Stimulated activated CD4-positive, alpha-beta T cell treated with anti-CD3 and anti-CD28 coated beads, Interleukin-15, amount 100 ng/mL, for 48 hours (primary cell): ENCODE measurements at places on chromosomes 2 and 18.

DNA sequence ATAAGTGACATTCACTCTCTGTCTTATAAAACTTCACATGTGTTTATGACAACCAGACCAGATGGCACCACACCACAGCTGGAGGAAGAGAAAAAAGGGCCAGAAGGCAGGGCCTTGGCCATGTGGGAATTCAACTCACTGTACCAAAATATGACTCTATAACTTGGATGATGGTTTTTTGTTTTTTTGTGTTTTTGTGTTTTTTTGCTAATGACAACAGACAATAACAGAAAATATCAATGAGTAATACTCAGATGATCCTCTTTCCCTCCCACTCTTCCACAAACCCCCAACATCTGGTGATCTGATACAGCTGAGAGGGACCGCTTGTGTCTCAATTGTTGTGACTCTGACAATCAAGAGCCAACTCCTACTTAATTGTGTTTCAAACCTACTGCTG, 12.4 kb downstream of the NMI start:
- no peak for DNase-seq

DNA sequence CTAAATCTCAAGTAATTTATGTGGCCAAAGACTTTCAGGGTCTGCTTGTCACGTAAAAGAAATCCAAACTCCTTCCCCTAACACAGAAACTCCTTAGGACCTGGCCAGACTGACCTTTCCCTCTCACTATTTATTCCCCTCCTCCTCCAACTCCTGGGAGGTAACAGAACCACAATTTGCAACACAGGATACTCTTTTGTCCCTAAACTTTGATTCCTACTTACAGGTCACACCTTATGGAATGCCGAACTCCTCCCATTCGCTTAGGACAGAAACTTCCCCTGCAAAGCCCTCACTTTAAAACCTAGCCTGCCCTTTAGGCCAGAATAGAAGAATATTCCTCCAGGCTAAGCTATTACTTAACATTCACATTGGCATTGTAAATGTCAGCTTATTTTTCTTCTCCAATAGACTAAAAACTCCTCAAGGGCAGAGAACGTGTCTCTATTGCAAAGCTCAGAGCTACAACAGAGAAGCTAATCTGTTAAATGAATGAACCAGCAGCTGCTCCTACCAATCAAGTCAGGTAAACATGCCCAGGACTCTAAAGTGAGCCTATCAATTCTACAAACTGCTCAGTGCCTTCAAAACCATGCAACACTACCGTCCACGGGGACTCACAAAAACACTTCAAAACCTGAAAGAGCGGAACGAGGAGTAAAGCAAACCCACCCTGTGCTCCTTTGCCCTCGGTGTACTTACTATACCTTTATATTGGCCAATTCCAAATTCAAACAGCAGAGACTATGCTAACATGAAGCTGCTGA, 6.1 kb downstream of the INO80D start:
- no peak for DNase-seq

GRCh38 chr2:119137502-119137901, 21.0 kb downstream of the C1QL2 start:
- DNase-seq: no peak

GRCh38 chr2:96523659-96524481, 12.7 kb upstream of the ARID5A start:
- DNase-seq: no peak

DNA sequence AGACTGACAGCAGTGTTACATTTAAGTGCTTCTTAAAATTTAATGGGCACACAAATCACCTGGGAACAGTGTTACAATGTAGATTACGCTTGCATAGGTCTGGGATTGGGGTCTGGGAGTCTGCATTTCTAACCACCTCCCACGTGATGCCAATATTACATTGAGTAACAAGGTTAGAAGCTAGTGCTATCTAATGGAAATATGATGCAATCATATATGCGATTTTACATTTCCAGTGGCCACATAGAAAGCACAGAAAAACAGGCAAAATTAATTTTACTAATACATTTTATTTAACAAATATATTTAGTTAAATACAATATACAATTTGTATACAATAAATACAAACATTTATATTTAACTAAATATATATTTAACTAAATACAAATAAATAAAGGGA, 53.7 kb downstream of the SCN7A start:
- DNase-seq: no peak

DNA sequence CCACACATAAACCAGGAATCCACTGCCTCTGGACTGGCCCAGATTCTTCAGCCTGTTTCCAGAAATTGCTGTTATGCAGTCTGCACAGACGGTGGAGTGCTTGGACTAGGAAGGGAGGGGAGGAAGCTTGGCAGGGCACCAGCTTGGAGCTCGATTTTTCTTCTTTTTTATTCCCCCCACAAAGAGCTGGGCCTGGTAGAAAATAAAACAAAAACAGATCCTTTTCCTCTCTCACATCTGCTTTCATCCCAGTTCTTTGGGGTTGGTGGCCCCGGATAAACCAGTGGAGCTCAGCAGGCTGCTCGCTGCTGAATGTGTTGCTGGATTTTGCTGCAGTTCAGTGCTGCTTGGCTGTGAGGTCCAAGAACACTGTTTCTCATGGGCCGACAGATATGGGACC, 16.0 kb downstream of the LRRTM1 start:
- DNase-seq: no peak
